Stromal cell of bone marrow (primary cell): ENCODE measurements at places on chromosomes 1 and 21.

DNA sequence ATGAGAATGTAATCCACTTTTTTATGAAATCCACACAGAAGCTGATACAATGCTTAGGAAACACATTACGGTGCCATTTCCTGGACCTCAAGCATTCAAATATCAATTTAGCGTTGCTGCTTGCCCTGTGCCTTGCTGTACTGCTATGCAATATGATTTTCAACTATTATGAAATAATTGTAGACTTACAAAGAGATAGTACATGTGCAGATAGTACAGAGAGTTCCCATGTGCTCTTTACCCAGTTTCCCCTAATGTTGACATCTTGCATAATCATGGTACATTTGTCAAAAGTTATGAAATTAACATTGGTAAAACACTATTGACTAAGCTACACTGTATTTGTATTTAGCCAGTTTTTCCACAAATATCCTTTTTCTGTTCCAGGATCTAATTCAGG, 37.7 kb upstream of the PTBP2 start:
- DNase-seq: no peak

DNA sequence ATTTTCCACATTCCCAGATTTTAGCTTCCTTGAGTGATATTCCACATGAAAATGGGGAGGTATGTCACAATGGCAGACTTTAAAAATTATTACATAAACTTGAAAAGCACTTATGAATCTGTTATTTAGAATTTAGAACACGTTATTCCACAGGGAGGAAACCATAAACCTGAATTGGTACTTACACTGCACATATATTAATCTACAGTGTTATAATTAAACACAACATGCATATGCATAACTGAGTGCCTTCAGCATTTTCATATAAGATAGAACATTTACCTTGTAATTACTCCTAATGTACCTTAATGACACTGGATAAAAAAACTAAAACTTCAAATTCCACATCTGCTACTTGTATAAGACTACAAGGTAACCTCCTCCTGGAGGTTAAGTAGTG, 9.8 kb downstream of the ARHGAP29 start:
- DNase-seq: no peak

DNA sequence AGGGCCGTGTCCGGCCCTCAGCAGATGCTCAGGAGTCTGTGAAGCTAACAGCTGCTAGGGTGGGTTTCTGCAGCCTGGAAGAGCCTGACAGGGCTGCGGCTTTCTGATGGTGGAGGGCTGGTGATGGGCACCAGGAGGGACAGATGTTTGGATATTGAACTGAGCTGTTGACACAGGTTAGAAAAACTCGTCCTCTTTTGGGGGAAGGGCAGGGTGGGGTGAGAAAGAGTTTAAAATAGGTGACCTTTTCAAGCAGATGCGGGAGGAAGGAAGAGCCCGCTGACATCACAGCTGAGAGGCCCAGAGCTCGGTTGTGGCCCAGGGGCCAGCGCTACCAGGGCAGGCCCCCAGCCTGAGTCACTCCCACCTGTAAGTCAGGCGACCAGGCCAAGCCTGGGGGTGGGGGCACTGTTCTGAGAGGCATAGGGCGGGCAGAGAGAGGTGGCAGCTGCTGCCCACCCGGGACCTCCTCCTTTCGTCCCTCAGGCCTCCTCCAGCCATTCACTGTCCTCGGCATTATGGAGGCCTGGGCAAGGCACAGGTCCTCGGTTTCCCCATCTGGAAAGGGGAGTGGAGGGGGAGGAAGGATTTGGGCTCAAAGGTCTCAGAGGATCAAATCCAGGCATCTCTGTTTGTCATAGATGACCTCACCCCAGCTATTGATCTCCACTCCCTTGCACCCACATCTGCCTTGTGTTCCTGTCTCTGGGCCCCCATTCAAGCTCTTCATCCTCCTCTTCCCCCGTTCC, 32.3 kb upstream of the ID3 start:
- no peak for DNase-seq

DNA sequence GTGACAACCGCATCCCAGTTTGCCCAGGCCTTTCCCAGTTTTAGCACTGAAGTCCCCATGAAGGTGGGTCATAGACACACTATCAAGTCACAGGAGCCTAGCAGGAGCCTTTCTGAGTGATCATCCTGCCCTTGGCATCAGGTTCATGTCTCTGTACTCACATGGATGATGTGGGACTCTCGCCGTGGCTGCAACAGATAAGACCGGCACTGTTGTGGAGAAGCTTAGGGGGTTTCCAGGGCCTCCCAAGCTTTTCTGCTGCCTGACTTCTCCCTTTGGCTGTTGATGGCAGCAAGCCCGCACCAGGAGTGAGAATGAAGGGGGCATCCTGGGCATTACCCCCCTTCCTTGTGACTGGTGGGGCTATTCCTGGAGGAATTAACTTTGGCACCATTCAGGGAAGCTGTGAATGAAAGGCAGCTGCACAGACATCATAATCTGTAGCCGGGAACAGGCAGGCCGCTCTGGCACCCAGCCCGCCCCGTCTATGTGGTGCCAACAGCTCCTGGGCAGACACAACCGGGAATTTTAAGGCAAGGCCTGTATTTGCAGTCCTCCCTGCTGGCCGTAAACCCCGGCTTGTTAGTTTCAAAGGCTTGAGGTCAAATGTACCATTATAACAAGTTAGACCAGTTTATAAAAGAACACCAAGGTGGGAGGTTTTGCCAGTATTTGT, 148.6 kb downstream of the HUNK start:
- DNase-seq: no peak

DNA sequence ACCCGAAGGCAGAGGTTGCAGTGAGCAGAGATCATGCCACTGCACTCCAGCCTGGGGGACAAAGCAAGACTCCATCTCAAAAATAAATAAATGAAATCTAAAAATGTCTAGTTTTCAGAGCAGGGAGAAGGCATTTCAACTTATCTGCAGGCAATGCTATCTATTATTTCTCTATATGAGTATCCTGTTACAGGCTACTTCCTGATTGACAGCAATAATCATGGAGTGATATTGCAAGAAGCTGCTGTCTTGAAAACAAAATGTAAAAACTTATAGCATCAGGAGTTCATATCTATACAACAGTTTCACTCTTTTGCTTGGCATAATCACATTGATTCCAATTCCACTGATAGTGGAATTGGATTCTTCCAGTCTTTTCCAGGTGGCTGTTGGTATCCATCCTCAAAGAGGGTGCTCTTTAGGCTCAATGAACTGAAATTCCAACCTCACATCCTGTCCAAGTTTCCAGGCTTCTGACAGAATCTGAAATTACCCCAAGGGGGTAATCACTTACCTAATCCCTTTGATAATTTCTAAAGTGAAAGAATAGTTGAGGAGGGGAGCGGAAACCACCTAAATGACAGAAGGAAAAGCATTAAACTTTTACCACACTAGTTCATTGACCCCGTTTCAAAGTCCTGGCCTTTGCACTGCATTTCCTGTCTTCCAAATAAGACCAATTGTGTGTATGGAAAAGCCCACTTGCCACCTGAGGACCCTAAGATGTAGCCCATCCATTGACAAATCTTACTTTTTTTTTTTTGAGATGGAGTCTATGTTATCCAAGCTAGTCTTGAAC, 107.6 kb downstream of the GLUL start:
- no peak for DNase-seq

DNA sequence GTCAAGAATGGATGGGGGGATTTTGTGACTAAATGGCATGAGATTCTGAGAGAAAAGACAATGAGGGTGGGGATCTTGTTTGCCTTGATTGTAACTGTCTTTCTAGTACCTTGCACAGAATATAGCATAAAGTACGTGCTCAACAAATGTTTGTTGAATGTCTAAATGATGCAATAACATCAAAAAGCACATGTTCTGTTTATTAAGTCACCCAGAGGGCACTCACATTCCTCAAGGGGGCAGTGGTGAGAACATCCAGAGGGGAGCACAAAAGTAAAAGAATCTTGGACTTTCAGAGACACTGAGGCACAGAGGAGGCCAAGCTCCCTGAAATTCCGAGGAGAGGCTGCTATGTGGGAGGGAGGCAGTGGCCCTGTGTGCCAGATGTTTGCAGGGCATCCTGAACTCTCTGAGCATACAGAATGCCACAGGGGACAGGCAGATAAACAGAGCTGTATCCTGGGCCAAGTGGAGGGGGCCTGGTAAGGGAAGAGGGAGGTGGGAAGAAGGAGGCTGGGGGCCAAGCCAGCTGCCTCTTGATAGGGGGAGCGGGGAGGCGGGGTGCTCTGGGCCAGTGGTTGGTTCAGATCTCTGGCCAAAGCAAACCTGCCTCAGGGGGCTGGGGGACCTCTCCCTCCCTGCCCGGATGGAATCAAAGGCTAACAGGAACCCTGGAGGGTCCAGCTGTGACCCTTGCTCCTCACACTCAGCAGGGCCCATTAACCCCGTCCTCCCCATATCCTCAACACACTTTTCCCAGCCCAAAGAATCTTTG, 6.5 kb upstream of the ATP1A2 start:
- DNase-seq: no peak
